ENCODE measurements at places on chromosomes 7 and 10.

DNA sequence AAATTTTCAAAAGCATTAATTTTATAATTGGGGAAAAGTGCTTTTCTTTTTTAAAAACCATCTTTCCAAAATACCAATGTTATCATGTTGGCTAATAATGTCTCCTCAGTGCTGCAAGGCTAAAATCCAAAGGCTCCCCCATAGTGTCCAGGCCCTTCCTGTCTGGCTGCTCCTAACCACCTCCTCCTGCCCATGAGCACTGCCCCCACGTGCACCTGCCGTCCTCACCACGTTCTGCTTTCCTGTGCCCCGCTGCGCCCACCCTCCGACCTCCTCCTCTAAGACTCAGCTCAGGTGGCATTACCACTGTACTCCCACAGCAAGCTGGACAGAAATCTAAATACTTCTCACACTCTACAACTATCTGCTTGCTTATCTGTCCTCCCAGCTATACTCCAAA is 17.7 kb downstream of the PAXIP1 start:
- DNase-seq: no peak

DNA sequence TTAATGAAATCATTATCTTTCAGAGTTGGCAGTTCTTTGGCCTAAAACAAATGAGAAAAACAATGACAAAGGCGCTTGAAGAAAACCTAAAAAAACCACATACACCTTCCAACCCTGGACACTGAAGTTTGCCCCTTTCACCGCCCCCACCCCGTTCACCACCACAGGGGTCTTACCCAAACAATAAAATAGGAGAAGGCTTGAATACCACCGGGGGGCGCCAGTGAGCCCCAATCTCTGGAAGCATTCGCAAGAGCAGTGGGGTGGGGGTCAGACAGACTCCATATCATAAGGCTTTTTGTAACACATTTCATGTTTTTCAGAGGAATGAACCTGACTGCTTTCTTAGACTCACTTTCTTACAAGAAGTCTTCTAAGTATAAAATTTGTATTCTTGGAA is 163.6 kb downstream of the PIP4K2A start:
- DNase-seq: peak; percentile 48

- DNase-seq: no peak
These were observed 1.7 kb downstream of the NPTX2 start for GRCh38 chr7:98618786-98619185.

GRCh38 chr7:132451161-132451560 is 125.1 kb downstream of the PLXNA4 start:
- DNase-seq: no peak

GRCh38 chr10:35025916-35026315 is 64.2 kb downstream of the CUL2 start:
- DNase-seq: no peak

DNA sequence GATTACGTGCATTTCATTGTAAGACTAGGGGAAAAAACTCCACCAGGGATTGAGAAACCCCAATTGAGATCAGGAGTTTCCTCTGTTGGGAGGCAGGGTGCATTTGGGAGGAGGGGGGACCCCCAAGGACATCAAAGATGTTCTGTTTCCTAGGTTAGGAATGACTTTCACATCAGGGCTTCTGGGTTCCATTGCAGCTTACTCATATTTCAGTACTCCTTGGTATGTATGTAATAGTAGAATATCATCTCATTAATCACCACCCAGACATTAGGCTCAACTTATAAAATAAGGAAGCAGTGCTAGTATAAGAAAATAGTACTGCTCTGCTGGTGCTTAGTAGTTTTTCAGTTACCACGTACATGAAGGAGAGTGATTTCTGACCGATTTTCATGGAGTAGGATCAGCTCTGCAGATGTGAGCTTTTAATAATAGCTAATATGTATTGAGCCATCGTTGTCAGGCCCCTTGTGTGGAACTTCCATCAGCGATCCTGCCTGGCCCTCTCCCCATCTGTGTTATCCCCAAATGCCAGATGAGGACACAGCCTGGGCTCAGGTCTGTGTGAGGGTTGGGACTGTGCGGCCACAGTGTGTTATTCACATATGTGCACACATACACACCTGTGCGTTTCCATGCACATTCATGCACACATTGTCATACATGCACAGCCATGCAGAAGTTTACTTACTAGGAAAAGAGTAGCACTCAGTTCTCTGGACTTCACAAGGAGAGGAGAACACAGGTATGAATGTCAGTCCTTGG is 23.5 kb downstream of the UPP1 start:
- DNase-seq: no peak

GRCh38 chr10:80464557-80465450 is 10.7 kb downstream of the TSPAN14 start:
- no peak for DNase-seq

DNA sequence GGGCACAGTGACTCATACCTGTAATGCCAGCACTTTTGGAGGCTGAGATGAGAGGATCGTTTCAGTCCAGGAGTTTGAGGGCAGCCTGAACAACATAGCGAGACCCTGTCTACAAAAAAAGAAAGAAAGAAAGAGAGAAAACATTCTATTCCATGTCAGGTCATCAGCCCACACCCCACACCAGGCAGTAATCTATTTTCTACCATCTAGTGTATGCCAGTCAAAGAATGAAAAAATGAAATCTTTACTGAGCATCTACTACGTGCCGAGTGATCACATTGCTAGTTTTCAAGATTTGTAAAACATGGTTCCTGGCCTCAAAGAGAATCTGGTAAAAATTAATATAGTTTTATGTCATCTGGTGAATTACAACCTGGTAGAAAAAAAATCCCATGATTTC is 3.1 kb upstream of the EPHB4 start:
- DNase-seq: no peak

- DNase-seq: no peak
These were observed at the start of gene HTRA1 for GRCh38 chr10:122461367-122461728. Gene HTRA1 (plus strand): TSS chr10:122461553. CDS start chr10:122461653, 100 bp downstream.

DNA sequence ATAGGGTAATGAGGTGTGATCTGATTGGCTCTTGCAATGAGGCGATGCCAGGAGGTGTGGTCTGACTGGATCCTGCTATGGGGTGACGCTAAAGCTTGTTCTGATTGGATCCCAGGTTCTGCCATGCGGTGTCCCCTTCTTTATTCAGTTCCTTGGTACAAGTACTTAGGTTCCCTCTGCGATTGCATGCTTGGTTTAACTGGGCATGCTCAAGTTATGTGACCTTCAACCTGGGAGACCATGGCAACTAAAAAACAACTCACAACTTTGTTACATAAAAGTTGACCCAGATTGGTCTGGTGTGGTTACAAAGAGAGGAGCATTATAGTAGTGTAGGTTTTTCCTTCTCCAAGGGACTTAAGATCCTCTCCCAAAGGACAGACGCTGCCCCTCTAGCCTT is 49.5 kb upstream of the DNAJC1 start:
- no peak for DNase-seq

DNA sequence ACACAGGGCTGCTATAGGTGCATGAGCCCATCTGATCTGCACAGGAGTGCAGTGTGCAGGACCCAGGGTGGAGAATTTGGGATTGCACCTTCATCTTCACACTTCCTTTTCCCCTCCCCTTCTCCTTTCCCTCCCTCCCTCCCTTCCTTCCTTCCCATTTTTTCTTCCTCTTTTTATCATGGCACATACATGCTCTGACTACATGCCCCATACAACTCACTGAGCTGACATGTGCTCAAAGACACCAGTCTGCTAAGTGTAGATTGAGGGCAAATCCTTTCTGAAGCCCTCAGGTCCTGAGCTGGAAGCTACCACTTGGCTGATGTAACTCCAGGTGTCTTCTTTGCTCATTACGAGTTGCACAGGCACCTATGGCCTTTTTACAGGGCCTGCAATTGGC is 365.3 kb upstream of the ZNF32 start:
- DNase-seq: peak; percentile 36

DNA sequence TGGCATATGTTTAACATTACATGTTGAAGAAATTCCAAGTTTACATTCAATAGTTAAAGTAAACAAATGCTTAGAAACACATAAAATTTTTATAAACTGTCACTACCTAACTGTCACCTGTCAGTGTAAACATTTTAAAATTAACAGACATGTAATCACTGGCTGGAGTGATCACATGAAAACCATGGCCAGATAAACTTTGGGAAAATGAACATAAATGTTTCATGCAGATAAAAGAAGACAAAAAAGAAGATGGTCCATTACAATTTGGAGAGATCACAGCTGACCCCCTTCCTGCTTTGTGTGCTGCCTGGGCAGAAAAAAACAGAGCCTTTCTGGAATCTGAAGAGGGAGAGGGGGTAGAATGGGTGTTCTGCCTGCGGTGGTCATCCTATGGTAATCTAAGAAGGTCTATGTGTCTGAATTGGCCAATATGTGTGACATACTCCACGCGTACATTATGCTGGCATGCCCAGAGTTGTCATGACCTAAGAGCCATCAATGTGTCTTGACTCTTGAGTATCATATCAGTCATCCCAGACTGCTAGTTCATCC is 57.5 kb upstream of the MEOX2 start:
- DNase-seq: no peak

GRCh38 chr7:106775552-106775936 is 89.5 kb upstream of the PIK3CG start:
- no peak for DNase-seq

- no peak for DNase-seq
These were observed 101.0 kb downstream of the GSAP start for GRCh38 chr7:77315182-77315591.

- DNase-seq: no peak
These were observed 115.1 kb upstream of the MEOX2 start for GRCh38 chr7:15801551-15801950.

- no peak for DNase-seq
These were observed 33.3 kb upstream of the SUN1 start for GRCh38 chr7:798921-799470.

DNA sequence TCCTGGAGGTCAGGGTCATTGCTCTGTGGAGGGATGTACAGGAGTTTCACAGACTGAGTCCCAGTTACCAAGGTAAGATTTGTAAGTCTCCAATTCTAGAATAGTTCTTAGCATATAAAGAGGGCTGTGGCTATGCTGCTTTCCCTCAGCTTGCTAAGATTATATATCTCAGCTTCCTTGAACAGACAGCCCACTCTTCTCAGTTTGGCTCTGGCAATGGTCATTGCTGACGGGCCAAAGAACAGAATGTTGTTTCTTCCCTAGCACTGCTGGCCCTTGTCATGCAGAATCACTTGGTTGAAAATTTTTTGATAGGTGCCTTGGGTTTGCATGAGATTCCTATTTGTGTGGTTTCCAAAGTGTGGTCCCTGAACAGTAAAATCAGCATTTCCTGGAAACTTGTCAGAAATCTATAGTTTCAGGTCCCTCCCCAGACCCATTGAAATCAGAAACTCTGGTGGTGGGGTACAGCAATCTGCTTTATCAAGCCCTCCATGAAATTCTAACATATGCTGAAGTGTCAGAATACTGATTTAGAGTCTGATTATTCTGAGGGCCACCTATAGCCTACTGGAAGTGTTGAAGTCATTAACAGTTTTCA is 38.2 kb downstream of the NRBF2 start:
- DNase-seq: no peak

- no peak for DNase-seq
These were observed 10.2 kb downstream of the TNRC18 start for GRCh38 chr7:5413449-5413786.
